ENCODE measurements at places on chromosomes 2 and 18.

GRCh38 chr2:71646028-71646427 is 192.7 kb downstream of the DYSF start:
- no peak for DNase-seq

DNA sequence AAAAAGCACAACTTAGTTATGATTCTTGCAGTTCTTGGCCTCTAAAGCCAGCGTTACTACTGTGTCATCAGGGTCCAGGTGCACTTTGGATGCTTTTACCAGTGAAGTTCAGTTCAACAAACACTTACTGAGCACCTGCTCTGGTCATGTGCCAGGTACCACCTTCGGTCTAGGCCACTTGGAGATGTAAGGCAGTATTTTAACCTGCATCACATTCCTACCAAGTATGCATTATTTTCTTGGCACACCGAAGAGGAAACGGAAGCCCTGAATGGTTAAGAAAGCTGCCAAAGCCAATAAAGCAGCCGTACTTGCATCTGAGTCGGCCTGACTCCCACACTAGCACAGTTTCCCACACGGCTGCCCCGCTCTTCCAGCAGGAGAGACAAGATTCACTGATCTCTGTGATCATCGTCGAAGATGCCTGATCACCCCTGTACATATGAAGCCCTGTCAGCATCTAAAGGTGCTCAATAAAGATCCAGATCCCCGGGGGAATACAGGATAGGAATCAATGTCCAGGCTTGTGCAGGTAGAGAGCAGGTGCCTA is 427.1 kb downstream of the EIPR1 start:
- DNase-seq: no peak

DNA sequence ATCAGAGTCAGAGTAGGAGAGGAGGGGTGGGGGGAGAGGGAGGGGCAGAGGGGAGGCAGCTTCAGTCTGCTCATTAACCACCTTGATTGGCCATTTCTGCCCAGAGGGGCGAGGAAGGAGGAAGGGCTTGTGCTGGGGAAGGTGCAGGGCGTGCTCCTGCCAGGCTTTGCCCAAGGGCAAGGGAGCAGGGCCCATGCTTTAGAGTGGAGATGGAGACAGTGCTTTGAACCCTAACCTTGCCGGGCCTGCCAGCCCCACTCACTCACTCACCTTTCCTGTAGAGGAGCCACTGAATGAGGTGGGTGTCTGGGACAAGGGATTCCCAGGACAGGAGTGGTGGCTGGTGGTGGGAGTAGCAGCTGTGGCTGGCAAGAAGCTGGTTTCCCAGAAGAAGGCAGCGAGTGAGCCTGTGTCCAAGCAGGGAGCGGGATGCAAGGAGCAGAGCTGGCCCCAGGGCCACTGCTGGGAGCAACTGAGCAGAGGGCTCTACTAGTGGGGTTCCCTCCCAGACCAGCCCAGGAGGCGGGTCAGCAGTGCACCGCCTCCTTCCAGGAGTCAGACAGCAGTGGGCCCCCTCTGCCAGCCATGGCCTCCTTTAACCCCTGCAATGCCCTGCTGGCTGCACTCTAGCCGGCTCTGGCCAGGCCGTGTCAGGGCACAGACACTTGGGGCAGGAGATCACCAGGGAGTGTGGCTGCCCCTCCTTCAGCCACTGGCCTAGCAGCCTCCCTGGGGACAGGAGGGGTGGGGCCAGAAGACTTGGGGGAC is 3.6 kb upstream of the RUFY4 start:
- no peak for DNase-seq

- DNase-seq: no peak
These were observed 241.2 kb upstream of the TANK start for GRCh38 chr2:160918906-160919503.

- no peak for DNase-seq
These were observed 16.2 kb upstream of the PDE11A start for GRCh38 chr2:178088774-178089270.
